ENCODE measurements at places on chromosomes 4 and X.

GRCh38 chr4:15690020-15690809 is 8.6 kb downstream of the FAM200B start:
- no peak for DNase-seq

- no peak for DNase-seq
Observed at GRCh38 chr4:48698029-48698971, 81.8 kb downstream of the FRYL start.

GRCh38 chr4:37892641-37893040 is 1.8 kb downstream of the TBC1D1 start:
- DNase-seq: no peak

- DNase-seq: no peak
Observed at GRCh38 chrX:16934185-16934584, 12.3 kb upstream of the REPS2 start.

DNA sequence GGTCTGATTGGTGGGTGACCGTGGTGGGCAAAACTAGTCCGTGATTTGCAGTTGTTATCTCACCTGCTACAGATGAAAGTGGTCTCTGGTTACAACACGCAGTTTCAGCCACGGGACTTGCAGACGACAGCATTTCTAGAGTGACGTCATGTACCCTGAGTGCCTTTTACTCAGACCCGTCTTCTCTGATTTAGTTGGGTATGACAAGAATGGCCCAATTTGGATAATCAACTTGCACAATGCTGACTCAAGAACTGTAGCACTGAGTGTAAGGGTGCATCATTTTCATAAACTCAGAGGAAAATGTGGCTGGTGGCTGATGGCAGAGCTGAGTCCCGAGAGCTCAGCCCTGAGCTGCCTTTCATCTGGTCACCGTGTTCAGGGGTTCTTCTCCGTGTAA is 281.4 kb upstream of the FRG1 start:
- DNase-seq: no peak

Data from NCI-H2107 (cell line).